PC-9 (cell line): ENCODE measurements at places on chromosomes 5 and 9.

DNA sequence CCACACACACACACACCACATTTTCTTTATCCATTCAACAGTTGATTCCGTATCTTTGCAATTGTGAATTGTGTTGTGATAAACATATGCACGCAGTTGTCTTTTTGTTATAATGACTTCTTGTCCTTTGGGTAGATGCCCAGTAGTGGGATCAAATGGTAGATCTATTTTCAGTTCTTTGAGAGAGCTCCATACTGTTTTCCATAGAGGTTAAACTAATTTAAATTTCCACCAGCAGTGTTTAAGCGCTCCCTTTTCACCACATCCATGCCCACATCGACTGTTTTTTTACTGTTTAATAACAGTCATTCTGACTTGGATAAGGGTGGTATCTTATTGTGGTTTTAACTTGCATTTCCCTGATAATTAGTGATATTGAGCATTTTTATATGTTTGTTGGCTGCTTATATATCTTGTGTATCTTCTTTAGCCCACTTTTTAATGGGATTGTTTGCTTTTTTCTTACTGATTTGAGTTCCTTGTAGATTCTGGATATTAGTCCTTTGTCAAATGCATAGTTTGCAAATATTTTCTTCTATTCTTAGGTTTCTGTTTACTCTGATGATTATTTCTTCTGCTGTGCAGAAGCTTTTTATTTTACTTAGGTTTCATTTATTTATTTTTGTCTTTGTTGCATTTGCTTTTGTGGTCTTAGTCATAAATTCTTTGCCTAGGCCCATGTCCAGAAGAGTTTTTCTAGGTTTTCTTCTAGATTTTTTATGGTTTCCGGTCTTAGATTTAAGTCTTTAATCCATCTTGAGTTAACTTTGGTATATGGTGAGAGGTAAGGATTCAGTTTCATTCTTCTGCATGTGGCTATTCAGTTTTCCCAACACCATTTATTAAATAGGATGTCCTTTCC lies 82.4 kb downstream of the SH3RF2 start:
- DNase-seq: no peak

GRCh38 chr5:57940236-57940635 lies 457.6 kb upstream of the ACTBL2 start:
- no peak for DNase-seq

- no peak for DNase-seq
Measured at GRCh38 chr5:10775646-10776045, 14.6 kb upstream of the DAP start.

GRCh38 chr9:82645600-82645999 lies 417.3 kb downstream of the RASEF start:
- DNase-seq: no peak

GRCh38 chr5:73448463-73449136 lies at the start of gene FOXD1:
Gene FOXD1, minus strand, starts transcription at chr5:73448777. Its CDS starts 415 bp downstream, at chr5:73448362.
- DNase-seq: no peak

DNA sequence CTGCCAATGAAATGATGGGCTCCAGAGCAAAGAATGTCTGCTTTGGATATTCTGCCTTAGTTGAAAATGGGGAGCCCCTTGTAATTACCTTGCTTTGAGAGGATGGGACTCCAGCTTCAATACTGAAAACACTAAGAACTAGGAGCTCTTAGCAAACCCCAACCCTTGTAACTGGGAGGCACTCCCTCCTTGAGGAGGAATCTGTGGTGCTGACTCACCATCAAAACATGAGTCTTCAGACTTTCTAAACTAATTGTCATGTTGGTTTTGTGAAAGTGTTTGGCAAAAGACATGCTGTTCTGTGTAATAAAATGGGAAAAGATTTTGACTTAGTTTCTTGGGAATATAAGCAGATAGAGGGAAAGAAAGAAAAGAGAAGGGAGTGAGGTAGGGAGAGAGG lies 91.9 kb upstream of the PTPRD start:
- DNase-seq: no peak
